ENCODE measurements at places on chromosomes 13 and 19.

DNA sequence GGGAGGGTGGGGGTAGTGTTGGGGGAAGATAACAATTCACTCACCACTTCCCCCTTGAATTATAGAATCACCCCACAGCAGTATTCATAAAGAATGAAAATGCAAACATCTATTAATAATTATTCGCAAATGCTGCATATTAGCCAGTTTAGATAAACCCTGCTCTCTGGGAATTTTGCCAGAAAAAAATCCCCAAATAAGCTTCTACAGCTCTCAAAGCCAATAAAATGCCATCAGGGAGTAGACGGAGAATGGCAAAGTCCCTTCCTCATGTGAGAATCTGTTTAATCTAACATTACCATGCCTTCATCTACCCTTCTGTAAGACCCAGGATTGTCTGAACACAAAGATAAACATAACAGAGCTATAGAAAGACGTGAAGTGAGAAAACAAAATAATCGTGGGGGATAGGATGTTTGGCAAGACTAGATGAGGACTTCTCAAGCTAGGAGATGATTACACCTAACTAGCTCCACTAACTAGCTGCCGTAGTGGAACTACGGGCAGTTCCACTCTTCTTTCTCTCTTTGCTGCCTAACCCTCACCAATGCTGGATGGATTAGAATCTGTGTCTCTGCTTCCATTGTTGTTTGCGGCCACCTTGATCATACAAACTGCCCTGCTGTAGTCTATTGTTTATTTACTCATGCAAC lies 32.4 kb upstream of the CACNA1A start:
- no peak for DNase-seq

DNA sequence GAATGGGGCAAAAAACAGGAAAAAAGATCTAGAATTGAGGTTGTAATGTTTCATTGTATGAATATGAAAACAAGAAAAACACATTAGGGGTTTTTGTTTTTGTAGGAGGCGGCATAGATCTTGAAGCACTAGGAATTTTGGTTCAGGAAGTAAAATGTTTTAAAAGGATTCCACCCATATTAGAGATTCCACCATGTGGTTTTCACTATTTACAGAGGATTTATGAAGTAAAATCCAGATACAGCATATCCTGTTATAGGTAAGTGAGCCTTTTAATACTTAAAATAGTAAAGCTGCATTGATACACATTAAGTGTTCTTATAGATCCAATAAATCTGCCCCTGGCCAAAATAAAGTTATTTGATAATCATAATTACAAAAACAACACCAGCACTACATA lies 61.4 kb downstream of the MICU2 start:
- DNase-seq = no peak

GRCh38 chr13:112655913-112656312 lies 33.9 kb upstream of the ATP11A start:
- no peak for DNase-seq

DNA sequence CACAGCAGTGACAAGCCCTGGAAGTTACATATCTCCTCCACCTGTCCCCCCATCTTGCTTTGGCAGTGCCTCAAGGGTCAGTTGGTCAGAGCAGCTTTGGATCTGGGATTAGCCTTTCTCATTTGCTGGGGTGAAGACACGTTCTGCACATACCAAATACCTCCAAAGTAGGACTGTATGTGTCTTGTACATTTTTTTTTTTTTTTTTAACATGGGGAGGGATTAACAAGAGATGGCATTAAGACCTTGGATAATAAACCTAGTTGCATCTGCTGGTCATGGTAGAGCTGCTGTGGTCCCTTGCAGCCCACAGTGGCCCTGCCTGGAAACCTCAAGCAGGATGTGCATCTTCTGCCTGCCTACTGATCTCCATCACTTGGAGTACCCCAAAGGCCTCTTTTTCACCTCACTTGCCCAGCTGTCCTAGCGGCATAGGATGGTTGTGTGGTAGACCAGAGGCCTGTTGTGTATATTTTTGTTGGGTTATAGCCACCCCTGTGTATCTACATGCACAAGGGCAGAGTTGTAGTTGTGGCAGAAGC lies 2.5 kb downstream of the RPS19 start:
- DNase-seq = no peak

- DNase-seq = no peak
Observed at GRCh38 chr19:31139871-31140505, 209.2 kb downstream of the TSHZ3 start.

GRCh38 chr19:10010247-10010691 lies at the start of gene COL5A3:
Gene COL5A3, minus strand, starts transcription at chr19:10010504. Its CDS starts 119 bp downstream, at chr19:10010385.
- DNase-seq = no peak

- no peak for DNase-seq
Observed at GRCh38 chr19:44927746-44928145, 13.3 kb downstream of the APOC1 start.

DNA sequence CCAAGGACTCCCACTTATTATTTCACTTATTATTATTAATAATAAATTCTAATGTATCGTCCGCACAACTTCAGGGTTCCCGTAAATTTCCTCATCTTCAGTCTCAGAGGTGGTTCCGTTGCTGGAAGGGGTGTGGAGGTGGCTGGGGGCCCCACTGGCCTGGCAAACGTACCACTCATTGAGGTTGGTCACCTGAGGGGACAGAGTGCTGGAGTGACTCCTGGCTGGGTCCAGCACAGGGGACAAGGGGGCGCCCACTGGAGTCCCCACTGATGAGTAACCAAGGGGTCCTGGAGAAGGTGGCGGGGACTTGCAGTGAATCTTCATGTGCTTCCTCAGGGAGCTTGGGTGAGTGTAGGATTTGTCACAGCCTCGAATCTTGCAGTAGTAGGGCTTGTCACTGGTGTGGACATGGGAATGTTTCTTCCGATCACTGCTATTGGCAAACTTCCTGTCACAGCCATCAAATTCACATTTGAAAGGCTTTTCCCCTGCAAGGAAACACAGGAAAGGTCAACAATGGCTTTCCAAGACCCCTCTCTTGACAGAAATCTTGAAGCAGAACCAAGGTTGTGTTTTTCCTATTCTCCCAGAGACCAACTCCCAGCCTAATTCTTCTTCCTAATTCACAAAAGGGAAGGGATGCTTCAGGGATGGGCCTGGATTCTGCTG lies 6.1 kb downstream of the ZIC5 start:
- DNase-seq = no peak

DNA sequence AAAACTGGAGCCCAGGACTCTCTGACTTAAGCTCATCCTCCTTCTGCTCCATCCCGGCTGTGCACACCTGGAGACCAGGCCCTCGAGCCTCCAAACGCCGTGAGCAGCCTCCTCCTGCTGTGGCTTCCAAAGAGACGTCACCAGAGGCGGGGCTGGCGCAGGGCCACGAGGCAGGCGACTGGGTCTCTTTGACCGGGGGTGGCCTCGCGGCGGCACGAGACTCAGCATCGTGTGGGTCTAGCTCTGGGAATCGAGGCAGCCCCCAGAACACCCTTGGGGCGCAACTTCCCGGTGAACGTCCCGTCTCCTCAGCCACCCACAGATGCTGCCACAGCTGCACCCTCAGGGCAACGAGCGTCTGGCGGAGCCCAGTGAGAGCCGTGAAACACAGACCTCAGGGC lies 22.8 kb downstream of the RASA3 start:
- DNase-seq = no peak

DNA sequence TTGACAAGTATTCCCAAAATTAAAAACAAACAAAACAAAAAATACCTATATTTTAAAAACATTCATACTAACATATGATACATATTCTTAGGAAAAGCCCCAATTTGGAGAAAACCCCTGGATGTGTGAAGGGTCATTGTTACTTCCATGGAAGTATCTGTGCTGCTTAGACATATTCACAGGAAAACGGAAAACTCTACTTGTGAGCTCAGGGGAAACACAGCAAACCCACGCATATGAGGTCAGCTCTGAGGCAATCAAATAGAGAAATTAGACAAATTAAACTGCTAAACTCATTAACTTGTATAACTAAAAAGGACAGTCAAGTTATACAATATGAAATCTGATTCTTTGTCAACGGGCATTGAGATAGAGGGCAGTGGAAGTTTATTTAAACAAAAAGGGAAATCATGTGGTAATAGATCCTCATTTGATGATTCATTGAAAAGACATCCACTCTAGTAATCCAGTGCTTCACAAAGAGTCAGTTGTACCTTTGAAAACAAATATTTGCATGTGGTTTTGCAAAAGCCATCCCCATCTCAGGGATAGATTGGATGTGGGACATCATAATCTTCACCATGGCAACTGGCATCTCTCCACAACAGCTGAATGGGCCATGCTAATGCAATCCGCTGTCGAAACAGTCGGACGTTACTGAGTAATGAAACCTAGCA lies 423.4 kb downstream of the ITGBL1 start:
- DNase-seq = no peak
